ENCODE measurements at places on chromosomes 12 and 14. TPM values are rescaled to one million over a fixed set of nuclear protein-coding genes. Genes with fewer than 3 reads are reported as not detected.

GRCh38 chr14:32470161-32470715 lies 141.1 kb downstream of the AKAP6 start:
- no peak overlapping the region for H3K27ac ChIP-seq
- H3K27me3 ChIP-seq: no peaks in the 10 kb centered on the region
- no peak overlapping the region for H3K4me3 ChIP-seq
- no peak for DNase-seq

DNA sequence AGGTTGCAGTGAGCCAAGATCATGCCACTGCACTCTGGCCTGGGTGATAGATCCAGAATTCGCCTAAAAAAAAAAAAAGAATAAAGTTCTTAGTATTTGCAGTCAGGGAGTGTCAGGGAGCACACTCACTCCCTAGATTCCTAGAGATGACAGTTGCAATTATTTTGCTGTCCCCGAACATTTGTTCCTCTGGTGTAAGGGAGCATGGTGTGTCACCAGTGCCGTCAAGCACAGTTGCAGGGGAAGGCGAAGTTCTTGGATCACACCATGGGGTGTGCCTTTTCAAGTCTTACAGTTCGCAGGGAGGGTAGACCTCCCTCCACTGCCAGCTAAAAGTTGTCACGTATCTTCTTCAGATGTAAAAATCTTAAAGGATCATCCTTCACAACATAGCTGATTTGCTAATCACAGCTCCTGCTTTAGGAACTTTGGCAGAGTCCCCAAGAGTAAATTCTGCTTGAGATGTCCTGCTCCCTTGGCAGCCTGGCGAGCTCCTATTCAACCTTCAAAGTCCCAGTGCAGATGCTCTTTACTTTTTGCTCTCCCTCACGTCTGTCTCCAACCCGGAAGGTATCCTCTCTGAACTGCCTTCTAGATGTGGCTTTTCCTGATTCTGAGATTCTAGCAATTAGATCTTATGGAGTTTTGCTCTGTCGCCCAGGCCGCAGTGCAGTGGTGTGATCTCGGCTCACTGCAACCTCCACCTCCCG lies 11.3 kb downstream of the ACACB start:
- H3K27ac ChIP-seq: no peak overlapping the region
- H3K4me1 ChIP-seq: no peaks in the 10 kb centered on the region
- H3K27me3 ChIP-seq: no peaks in the 10 kb centered on the region
- no peaks in the 10 kb centered on the region for H3K36me3 ChIP-seq

GRCh38 chr14:23433457-23433856 lies 2.0 kb downstream of the MYH7 start:
- H3K27me3 ChIP-seq: no peaks in the 10 kb centered on the region
- H3K36me3 ChIP-seq: no peaks in the 10 kb centered on the region
- H3K4me3 ChIP-seq: no peak overlapping the region
- no peak overlapping the region for H3K27ac ChIP-seq
- DNase-seq: no peak
- no peaks in the 10 kb centered on the region for H3K4me1 ChIP-seq

DNA sequence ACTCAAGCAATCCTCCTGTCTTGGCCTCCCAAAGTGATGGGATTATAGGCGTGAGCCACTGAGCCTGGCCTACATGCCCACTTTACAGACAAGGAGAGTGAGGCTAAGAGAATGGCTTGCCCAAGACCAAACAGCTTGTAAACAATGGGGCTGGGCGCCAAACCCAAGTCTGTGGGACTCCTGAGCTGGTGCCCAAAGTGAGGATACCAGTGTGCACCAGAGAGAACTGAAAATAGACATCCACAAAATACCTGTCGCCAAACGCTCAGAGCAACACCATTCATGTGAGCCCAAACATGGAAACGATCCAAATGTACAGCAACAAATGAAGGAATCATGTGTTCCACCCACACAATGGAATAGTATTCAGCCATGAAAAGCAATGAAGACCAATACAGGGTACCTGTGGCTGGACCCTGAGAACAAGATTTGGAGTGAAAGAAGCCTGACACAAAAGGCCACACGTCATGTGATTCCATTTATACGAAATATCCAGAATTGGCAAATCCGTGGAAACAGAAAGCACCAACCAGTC lies 38.2 kb downstream of the CCNK start:
- H3K27ac ChIP-seq: no peak overlapping the region
- H3K4me1 ChIP-seq: peaks cover 1% of the 10 kb centered on the region
- no peak for DNase-seq
- H3K4me3 ChIP-seq: no peak overlapping the region

DNA sequence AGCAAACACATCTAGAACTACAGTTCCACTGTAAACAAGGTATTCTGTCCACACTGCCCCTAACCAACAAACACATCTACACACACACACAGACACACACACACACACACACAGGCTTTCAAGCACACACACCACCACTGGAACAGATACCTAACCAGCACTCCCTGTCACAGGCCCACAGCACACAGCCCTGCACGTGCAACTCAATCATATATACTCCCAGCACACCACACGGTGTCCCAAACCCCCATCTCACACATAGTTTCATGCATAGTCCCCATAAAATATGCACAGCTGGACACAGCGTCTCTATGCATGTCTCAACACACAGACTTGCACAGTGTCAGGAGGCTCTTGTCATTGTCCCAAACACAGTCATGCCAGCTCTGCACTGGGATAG lies 27.6 kb downstream of the KRT8 start:
- no peak for DNase-seq
- H3K4me3 ChIP-seq: no peak overlapping the region
- no peak overlapping the region for H3K27ac ChIP-seq
- H3K36me3 ChIP-seq: no peaks in the 10 kb centered on the region
- H3K4me1 ChIP-seq: peaks cover 11% of the 10 kb centered on the region

GLS2 gene
- 2.5 TPM for total RNA-seq

LPAR5 gene
- total RNA-seq: 10.6 TPM
